ENCODE measurements at places on chromosomes 7 and 10.

GRCh38 chr7:98707076-98707475, 90.0 kb downstream of the NPTX2 start:
- no peak for DNase-seq

DNA sequence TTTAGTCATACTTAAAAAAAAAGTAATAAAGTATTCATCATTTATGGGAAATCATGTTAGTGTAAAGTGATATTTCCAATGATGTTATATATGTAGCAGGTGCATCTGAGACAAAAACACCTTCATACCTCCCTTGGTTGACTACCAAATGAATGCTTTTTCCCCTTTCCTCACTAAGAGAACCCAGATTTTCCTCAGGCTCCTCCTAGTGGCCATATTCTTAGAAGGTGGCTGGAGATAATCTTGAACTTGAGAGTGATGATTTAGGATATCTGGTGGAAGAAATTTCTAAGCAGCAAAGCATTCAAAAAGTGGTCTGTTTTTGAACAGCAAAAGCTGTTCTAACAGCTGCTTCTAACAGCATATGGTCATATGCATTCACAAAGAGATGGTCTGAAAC, 16.8 kb upstream of the DNAH11 start:
- DNase-seq, result no peak

- DNase-seq, result no peak
These were observed 131.7 kb downstream of the ZMYND11 start for GRCh38 chr10:266974-267425.

- DNase-seq, result no peak
These were observed 76.0 kb downstream of the TYW1B start for GRCh38 chr7:72751978-72752377.

DNA sequence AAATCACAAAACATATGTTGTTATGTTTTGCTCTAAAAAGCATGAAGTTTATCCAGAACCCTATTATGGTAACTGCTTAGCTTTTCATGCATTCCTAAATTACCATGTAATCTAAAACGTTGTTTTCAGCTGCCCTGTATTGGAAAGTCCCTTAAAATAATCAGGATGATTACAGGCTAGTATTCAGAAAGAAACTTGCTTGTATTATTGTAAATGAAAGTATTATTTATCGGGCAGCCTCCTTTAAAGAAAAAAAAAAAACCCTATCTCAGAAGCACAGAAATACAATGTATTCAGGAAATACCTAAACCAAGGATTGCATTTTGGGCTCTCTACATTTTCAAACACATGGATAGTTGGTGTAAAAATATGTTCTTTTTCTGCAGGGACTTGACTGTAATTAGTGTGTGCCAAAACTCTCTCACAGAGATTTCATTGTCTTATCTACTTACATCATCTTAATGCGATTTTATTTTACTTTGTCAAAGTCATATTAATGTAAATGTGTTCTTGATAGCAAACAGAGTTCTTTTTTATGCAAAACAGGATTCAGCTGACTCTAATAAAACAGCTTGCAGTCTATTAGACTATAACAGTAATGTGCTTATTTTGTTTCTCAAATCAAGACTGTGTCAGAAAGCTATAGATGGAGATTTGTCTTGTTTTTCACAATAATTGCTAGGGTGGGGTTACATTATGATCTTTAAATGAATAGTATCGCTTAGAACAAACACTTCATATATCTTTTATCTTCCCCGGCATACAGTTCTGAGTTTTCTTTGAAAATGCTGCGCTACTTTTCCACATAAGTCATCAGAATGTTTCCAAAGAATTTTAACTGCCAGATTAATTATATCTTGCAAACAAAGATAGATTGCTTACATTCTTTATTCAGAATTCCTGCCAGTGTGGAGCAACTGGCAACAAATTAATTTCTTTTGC, 65.3 kb upstream of the ARID5B start:
- no peak for DNase-seq

- no peak for DNase-seq
These were observed 12.3 kb downstream of the TCF7L2 start for GRCh38 chr10:112962343-112962742.

GRCh38 chr7:18231854-18232253, 204.2 kb upstream of the PRPS1L1 start:
- DNase-seq, result no peak

DNA sequence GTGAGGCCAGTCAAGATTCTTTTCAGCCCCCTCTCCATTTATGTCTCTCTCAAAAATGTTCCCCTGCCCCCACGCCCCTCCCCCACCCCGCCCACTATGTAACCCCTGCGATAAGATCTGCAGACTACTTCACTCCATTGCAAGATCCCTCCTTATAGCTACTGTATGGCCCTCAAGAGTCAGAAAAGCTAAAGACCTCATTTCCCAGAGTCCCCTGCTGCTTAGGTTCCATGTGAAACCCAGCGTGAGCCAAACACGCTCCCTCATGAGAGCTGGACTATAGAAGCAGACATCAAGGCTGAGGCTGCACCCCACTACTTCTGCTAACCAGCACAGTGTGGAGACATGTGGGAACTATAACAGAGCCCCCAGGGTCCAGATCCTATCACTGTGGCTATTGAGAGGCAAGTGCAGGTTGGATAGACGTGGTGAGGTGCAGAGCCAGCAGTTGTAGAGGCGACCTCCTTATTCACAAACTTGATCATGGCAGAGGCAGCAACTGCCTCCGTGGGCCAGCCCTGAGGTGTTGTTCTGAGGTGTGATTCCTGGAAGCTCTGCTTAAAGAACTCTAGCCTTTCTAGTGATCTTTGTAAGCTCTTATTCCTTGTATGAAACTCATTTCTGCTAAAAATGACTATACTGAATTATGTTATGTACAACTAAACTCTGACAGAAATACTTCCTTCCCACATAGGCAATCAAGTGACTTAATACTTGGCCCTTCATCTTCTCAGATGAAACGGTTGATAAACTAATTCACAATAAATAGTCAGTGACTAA, 117.0 kb upstream of the ARID5B start:
- DNase-seq, result no peak

DNA sequence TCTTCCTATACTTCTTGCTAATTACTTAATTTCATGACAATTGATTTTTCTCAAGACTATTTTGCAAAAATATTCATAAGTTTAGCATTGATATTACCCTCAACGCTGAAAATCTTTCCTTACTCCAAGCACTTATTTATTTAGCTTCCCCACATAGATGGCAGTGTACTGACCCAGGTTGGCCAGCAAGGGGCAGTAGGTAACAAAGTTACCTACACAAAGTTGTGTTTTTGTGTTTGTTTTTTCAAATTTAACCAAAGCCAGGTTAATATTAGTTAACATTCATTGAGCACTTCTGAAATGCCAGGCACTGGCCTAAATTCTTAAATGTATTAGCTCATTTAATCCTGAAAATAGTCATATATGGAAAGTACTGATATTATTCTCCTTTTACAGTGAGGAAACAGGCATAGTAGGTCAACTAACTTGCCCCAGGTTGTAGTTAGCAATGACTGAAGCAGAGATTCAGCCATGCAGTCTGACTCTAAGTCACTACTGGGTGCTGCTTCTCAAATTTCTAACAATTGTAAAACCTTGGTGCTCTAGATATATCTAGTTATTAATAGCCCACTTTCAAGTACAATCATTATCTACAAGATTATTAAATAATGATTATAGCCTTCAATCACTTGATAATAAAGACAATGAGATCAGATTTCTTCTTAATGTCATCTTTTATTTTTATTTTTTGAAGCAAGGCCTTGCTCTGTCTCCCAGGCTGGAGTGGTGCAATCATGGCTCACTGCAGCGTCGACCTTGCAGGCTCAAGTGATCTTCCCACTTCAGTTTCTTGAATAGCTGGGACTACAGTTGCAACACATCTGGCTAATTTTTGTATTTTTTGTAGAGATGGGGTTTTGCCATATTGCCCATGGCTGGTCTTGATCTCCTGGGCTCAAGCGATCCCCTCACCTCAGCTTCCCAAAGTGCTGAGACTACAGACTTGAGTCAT, 5.8 kb upstream of the GGCT start:
- DNase-seq, result peak; percentile 14

- no peak for DNase-seq
These were observed 5.6 kb upstream of the AIFM2 start for GRCh38 chr10:70137927-70138883.

DNA sequence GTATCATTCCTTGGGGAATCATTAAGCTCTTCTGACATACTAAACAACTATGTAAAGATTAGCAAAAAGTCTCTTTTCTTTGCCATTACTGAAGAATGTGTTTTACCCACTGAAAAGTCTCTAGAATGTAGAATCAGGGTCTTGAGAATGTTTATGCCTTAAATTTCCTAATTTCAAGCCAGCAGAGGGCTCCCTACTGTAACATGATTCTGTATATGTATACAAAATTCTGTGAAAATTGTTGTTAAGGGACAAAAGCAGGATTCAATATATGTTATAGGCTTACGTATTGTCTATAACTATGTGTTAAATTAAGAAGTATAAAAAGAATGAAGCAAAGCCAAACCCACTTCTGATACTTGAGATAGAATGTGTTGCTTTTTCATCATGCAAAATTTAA, 296.9 kb upstream of the DGKB start:
- DNase-seq, result no peak

GRCh38 chr10:60794953-60795352, 16.7 kb downstream of the CDK1 start:
- DNase-seq, result no peak

DNA sequence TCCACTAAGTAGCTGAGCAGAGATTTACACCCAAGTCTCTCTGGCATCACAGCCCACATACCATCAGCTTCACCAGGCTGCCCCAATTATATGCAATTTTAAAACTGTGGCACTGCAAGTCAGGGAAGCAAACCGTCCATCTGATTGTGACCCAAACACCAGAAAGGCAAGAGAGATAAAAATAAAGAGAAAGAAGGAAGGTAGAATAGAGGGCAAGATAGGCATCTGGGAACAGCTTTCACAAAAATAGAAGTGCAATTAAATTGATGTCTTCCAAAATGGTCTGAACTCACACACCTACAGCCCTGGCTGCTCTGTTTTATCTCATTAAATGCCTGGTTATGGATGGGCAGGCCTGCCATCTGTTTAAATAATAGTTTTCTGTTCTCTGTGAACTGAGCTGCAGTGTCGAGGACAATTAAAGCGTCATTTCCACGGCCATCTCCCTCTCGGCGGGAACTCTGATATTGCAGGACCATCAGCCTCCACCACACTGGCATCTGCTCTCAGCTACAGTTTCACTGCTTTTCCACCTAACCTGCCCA, 509.1 kb downstream of the INHBA start:
- no peak for DNase-seq

GRCh38 chr10:119501690-119502089, 40.8 kb downstream of the RGS10 start:
- DNase-seq, result no peak

DNA sequence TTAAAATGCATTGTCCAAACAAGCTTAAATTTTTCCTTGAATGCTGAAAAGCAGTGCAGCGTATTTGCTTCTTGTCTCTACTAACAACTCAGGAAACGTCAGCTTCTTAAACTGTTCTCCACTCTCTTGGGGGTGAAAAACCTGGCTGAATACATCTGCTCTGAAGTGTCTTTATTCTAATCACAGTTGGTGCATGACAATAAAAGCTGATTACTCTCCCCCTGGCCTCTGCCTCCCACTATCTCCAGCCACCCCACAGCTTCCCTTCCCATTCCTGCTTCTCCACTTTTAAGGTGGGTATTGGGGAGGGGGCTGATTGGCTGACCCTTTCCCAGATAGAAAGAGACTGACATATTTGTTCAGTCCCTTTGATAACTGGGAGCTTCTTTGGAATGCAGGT, 456.0 kb downstream of the SORCS1 start:
- DNase-seq, result no peak

- DNase-seq, result no peak
These were observed 12.6 kb upstream of the PRPS1L1 start for GRCh38 chr7:18040196-18040595.

- DNase-seq, result no peak
These were observed 219.0 kb downstream of the PTEN start for GRCh38 chr10:88082391-88082790.

DNA sequence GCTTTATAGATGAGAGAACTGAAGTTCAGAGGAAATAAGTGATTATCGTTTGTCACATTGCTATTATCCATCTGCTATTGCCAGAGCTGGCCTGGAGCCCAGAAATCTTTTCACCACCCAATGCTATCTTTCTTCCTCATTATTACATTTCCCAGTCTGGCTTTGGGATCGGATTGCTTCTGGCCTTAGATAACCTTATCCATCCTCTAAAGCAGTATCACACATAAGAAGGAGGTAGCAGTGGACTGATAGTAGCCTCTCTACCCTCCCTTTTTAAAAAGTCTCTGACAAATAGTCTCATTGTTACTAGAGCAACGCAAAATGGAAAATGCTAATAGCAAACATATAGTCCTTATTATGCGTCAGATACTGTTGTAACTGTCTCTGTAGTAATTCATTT, 1.3 kb upstream of the CLDN12 start:
- no peak for DNase-seq

GRCh38 chr7:142557971-142558582, 191.2 kb upstream of the PRSS1 start:
- peak; percentile 16 for DNase-seq

- DNase-seq, result no peak
These were observed 54.5 kb downstream of the PARD3 start for GRCh38 chr10:34760606-34761005.

GRCh38 chr10:13340068-13340467, 8.0 kb downstream of the SEPHS1 start:
- DNase-seq, result no peak

GRCh38 chr7:100157334-100158228, 942 bp downstream of the TRAPPC14 start:
- no peak for DNase-seq

DNA sequence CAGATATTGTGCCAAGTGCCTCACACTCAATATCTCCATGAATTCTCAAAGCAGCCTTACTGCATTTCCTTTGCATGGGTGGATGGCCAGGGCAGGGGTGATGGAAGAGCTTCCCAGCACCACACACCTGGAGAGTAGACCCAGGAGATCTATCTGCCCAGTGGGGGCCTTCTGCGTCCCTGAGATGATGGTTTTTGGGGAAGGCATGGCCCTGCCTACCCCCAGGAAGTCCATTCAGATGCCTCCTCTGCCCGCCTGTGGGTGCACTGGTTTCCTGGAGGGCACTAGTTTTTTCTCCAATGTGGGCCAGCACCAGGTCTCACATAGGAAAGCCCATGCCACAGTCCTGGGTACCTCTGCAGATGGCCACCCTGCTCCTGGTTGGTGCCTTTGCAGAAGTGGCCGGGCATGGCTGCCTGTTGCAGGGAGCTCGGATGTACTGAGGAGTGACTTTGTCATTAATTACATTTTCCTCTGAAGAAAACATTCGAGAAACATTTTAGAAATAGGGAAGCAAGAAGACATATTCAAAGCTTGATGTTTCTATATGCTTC, 28.2 kb upstream of the ZNF488 start:
- DNase-seq, result no peak

GRCh38 chr10:124259139-124259825, 159.4 kb downstream of the OAT start:
- DNase-seq, result no peak
